ENCODE measurements at places on chromosomes 12 and 14.

- no peak for DNase-seq
Observed at GRCh38 chr14:101191101-101191720, 287.7 kb upstream of the RTL1 start.

GRCh38 chr14:103078420-103078749 lies 5.6 kb upstream of the LBHD2 start:
- peak; percentile 78 for DNase-seq

DNA sequence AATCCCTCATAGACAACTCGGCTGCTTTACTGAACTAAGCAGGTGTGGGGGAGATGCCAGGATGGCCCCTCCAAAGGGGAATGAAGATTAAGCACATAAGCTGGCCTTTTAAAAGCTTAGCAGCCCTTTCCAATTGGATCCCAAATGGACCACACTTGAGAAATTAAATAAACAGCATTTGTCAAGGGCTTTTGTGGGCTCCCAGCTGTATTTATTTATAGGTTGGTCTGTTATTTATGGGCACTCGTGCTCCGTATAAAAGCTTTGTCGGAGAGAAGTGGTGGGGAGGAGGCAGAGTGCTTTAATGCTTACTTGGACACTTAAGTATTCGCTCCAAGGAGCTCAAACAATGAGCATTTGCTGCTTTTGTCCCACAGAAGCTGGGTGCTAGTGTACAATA lies 580.2 kb downstream of the MED13L start:
- no peak for DNase-seq

GRCh38 chr12:101653503-101653902 lies 43.9 kb upstream of the CHPT1 start:
- DNase-seq = no peak
